ENCODE measurements at places on chromosomes 6 and 20. TPM values are rescaled to one million over a fixed set of nuclear protein-coding genes. Genes with fewer than 3 reads are reported as not detected.

Gene C4B
- 5.3 TPM for total RNA-seq

Gene HLA-DQA2
- not detected for total RNA-seq

Gene SPATA25
- 0.41 TPM for total RNA-seq

Gene ELOVL2
- 13.8 TPM for total RNA-seq

GRCh38 chr6:81575442-81575841 is 177.0 kb downstream of the TENT5A start:
- no peak for DNase-seq

- no peak for DNase-seq
These were observed 824.8 kb upstream of the FLRT3 start for GRCh38 chr20:15162079-15162647.

- DNase-seq, result no peak
These were observed 4.0 kb downstream of the PPP1R18 start for GRCh38 chr6:30682143-30683117.

Gene XKR7
- total RNA-seq, result 4.5 TPM

- DNase-seq, result no peak
These were observed 69.9 kb downstream of the HACE1 start for GRCh38 chr6:104789770-104790190.

DNA sequence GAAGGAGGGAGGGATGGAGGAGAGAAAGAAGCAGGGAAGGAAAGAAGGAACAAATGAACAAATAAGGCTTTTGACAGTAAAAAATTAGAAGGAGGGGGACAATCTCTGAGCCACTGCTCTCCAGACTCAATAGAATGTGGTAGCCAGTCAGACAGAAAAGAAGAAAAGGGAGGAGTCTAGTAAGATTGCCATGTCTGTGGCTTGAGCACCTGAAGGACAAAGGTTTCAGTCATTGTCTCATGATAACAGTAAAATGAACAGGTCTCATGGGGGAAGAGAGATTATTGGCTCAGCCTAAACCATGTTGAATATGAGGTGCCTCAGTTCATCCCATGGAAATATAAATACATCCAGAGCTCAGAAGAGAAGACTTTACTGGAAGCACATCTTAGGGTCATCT is 14.0 kb upstream of the LOC128125822 start:
- no peak for DNase-seq

Gene C6orf163
- total RNA-seq, result 4.5 TPM

- no peak for DNase-seq
These were observed 78.1 kb downstream of the AFDN start for GRCh38 chr6:167904791-167905190.

Gene PRPH2
- total RNA-seq, result not detected

GRCh38 chr6:73873081-73873480 is 177.1 kb downstream of the CD109 start:
- no peak for DNase-seq

Gene ANKRD6
- total RNA-seq, result 20.5 TPM

- DNase-seq, result peak; percentile 40
These were observed 71.6 kb downstream of the GPX5 start for GRCh38 chr6:28597217-28597835.

All from neural crest cell (in vitro differentiated cells).